ENCODE measurements at places on chromosomes 12 and 14.

- DNase-seq = peak; percentile 57
Observed at GRCh38 chr14:93160353-93160801, 24.3 kb downstream of the MOAP1 start.

DNA sequence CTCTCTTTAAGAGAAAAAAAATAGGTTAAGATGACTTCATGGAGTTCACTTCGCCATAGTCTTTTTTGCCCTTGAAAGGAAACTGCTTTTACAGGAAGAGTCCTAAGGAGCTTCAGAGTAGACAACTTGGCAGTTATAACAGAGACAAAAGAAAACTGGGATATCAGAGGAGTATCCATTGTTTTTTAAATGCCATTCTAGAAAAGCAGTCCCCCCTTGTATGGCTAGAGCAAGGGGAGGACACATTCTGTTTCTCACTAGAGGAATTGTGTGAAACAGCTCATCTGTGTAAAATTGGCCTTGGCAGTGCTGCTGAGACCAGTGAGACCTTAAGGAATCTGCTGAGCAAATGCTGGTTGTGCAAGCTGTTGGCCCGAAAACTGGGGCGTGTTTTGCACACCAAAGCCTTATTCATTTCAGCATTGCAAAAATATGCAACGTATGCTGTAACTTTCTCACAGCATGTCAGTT, 128.0 kb downstream of the GPR135 start:
- DNase-seq = no peak

GRCh38 chr14:72665259-72665658, 228.6 kb downstream of the DPF3 start:
- no peak for DNase-seq

GRCh38 chr14:75333606-75334548, 55.2 kb downstream of the FOS start:
- DNase-seq = no peak

GRCh38 chr12:6788972-6789924, at the start of gene CD4:
CD4 (plus strand) TSS chr12:6789528; CDS start chr12:6800139, 10,611 bp downstream.
- DNase-seq = no peak

DNA sequence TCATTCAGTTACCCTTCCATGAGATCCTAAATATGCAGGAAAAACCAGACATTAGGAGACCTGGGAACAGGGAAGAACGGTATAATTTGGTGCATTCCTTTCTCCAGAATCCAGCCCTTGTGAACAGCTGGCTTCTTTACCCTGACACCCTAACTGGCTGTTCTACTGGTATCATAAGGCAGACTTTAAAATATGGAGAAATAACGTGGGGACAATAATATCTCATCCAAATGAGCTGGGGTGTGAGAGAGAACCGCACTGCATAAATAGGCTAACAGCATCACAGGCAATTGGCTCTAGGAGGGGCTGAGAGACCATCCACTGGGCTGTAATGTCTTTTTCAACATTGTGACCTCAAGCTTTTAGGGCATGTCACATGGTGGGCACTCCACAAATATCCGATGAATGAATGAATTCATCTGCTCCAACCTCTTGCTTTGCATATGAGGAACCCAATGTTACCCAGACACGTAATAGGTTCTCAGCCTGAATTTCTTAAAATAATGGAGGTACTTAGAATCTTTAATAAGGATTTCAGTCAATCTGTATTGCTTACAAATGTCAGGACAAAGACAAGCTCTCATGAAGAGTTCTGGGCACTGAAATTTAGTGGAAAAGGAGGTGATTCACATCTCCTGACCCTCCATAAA, 157.9 kb downstream of the SAMD4A start:
- DNase-seq = no peak

- DNase-seq = no peak
Observed at GRCh38 chr12:65490250-65490649, 211.8 kb downstream of the MSRB3 start.

- DNase-seq = peak; percentile 63
Observed at GRCh38 chr12:45051572-45052125, 750 bp upstream of the DBX2 start.

DNA sequence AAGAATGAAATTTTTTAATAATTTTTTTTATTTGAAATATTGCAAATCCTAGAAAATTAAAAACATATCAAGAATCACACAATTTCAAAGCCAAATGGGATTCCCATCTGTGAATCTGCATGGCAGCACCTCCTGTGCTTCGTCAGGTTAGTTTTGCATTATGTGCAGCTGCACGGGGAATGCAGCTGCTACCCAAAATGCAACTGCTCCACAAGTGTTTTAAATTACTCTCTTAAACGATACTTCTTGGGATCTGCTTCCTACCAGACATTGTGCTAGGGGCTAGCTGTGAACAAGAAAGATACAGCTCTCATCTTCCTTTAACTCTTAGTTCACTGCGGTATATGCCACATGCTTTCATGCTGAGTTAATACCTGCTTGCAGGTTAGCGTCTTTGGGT, 154.2 kb downstream of the CRADD start:
- no peak for DNase-seq

GRCh38 chr14:63890553-63890952, 37.7 kb downstream of the SYNE2 start:
- DNase-seq = no peak

GRCh38 chr12:69701826-69702225, 2.7 kb upstream of the BEST3 start:
- no peak for DNase-seq

Measured in NCI-H1694 treated with DMSO at 0.1 percent for 48 hours (cell line).